T-helper 22 cell (primary cell): ENCODE measurements at places on chromosomes 12 and 14.

DNA sequence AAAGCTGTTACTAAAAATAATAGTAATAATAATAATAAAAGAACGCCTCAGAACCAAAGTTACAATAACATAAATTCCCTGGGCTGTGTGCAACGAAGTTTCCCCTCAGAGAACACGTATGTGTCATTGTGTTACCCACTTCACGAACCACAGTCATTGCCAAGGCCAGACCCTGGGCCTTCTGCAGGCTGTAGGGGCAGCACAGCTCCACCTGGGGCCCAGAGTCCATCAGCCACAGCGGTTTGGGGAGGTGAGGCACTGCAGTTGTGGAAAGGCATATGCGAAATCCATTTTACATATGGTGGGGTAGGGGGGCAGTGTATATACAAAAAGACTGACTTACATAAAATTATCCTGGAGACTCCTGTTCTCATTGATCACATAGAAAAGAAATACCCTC is 56.1 kb downstream of the ESR2 start:
- no peak for DNase-seq

- DNase-seq: no peak
Measured at GRCh38 chr12:24743941-24744793, 204.7 kb downstream of the BCAT1 start.

- no peak for DNase-seq
Measured at GRCh38 chr14:53360829-53361228, 207.7 kb upstream of the DDHD1 start.

- no peak for DNase-seq
Measured at GRCh38 chr14:66944872-66945271, 244.4 kb upstream of the GARIN2 start.

GRCh38 chr14:95126906-95127530 is 30.3 kb downstream of the DICER1 start:
- no peak for DNase-seq

GRCh38 chr12:120762086-120762485 is 36.5 kb downstream of the ACADS start:
- DNase-seq: no peak

DNA sequence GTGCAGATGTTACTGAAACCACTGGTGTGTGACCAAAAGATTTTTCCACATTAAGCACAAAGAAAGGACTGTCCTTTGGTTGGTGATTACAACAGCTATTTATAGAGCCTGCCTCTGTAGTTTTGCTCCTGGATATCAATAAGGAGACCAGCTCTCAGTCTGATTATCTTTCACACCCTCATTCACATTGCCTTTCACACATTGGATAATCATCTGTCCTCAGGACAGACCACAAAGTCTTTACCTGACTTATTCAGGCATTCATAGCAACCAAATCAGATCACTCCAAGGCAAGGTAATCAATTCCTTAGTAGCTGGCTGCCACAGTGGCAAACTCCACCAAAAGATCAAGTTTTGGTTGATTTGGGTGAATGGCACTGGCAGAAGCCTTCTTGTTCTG is 59.6 kb upstream of the CPSF6 start:
- DNase-seq: no peak

DNA sequence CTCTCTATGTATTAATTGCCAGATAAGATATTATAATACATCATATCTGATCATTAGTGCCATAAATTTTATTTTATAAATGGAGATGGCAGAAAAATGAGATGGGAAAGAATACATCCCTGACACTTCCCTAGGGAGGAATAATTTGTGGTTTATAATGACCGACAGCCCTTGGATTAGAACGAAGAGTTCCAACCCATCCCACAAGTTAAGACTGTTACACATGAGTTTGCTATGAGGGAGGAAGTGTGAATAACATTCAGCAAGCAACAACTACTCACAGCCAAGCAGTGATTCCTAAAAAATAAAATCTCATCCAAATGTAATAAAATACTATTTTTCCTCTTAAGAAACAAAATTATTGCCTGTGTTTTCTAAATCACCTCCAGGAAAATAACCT is 299.0 kb downstream of the CCDC91 start:
- DNase-seq: no peak

DNA sequence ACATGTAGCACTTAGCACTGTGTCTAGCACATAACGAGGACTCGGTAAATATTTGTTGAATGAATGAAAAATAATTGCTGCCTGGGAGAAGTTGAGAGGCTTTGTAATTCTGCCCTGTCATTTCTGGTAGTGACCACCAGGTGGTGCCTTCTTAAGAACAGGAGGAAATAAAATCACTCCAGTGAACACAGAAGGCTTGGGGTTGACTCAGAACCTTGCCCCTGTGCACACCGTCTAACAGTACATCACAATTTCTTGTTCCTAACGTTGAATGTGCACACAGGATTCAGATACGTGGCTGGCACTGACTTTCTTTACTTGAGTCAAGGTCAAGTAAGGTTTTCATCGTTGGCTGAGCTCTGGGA is 91.8 kb downstream of the RGS6 start:
- DNase-seq: no peak

DNA sequence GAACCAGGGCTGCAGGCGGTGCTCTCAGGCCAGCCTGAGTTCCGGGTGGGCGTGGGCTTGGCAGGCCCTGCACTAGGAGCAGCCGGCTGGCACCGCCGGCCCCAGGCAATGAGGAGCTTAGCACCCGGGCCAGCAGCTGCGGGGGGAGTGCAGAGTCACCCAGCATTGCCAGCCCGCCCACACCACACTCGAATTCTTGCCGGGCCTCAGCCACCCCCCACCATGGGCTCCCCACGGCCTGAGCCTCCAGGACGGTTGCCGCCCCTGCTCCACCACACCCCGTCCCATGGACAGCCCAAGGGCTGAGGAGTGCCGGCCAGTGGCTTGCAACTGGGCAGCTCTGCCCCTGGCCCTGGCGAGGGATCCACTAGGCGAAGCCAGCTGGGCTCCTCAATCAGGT is 453.4 kb downstream of the TMTC2 start:
- no peak for DNase-seq

DNA sequence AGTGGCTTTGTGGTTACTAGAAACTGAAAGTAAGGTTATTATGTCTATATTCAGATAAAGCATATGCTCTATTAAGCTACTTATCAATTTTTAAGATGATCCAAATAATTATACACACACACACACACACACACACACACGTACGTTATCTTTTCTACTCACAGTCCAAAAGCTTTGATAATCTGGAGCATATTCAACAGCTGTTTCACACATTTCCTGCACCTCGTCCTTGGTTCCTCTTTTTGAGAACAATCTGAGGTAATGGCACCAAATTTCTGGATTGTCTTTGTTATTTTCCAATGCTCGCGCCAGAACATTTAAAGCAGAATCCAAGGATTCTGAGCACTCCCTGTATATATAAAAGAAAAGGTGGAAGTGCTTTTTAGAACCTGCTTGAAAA is 37.5 kb downstream of the ZFC3H1 start:
- DNase-seq: no peak

DNA sequence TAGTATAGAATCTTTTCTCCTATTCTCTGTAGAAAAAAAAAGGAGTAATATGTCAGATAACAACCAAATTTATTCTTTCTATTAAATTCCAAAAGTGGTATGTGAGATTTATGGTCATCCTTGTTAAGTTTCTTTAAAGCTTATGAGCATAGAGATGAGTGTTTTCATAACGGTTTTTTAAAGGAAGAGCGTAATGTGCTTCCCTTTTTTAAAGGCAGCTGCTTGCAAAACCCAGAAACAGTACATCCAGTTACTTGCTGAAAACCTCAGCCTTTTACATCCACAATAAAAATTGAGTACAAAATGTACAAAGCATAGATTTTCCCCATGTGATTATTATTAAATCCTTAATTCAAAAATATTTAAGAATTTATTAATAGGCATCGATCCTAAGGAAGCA is 53.6 kb upstream of the CD163 start:
- no peak for DNase-seq
